ENCODE measurements at places on chromosomes 12 and 14.

GRCh38 chr14:73198253-73198652, 39.1 kb upstream of the PAPLN start:
- no peak for DNase-seq

DNA sequence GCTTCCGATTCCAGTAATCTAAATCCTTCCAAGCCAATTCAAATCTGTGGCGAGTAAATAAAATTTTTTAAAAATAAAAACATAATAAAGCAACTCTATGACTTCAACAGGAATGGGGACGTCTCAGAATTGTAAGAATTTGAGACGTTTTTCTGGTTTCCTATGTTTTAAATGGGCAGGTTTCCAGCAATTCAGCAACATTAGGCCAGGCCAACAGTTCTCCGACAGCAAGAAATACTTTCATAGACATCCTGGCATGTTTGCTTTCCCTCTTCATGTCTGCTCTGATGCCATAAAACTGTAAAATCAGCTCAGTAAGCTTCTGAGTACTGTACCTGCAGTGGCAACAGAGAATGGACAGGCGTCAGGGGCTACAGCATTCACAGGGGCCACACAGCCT, 35.8 kb upstream of the DICER1 start:
- DNase-seq: no peak

DNA sequence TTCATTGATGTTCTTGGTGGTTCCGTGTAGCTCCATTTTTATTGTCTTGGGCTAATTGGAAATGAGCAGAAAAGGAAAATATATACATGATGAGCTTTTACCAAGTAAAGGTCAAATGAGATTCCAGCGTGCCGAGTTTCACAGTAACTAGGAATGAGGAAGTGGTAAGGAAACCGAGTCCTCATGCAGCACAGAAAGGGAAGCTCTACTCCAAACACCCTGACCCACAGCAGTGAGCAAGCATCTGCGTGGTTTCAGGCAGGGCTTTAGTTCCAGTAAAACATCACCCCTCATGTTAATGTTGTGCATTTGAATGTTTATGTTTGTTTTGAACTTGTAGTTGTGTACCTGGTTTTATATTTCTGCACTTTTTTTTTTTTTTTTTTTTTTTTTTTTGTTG, 208.0 kb downstream of the SLC41A2 start:
- DNase-seq: no peak

DNA sequence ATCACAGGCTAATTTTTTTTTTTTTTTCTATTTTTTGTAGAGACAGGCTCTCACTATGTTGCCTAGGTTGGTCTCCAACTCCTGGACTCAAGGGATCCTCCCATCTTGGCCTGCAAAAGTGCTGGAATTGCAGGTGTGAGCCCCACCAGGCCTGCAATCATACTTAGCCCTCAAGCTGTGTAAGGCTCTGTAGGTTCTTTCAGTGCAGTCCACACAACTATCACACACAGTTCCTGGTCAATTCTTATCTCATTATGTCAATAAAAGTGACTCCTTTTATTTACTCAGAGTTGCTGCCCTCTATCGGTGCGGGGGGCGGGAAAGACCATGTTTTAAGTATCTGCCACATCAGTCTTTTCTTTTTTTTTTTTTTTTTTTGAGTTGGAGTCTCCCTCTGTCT, 29.0 kb downstream of the SLC2A3 start:
- peak; percentile 48 for DNase-seq

DNA sequence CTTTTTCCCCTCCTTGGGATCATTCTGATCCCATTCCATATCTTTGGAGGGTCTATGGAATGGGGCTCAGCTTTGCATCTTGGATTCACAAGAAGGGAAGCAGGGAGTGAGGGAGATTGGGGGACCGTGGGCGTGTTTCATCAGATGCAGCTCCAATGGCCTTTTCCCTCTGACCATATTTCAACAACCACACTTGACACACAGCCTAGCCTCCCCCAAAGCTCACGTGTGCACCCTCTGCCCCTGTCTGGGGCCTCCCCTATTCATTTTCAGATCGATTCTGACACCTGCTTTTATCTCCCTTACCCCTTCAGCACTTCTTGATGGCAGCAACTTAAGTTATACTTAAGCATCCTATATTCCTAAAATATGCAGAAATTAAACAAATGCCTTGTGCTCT, 126.6 kb downstream of the CHST11 start:
- no peak for DNase-seq

DNA sequence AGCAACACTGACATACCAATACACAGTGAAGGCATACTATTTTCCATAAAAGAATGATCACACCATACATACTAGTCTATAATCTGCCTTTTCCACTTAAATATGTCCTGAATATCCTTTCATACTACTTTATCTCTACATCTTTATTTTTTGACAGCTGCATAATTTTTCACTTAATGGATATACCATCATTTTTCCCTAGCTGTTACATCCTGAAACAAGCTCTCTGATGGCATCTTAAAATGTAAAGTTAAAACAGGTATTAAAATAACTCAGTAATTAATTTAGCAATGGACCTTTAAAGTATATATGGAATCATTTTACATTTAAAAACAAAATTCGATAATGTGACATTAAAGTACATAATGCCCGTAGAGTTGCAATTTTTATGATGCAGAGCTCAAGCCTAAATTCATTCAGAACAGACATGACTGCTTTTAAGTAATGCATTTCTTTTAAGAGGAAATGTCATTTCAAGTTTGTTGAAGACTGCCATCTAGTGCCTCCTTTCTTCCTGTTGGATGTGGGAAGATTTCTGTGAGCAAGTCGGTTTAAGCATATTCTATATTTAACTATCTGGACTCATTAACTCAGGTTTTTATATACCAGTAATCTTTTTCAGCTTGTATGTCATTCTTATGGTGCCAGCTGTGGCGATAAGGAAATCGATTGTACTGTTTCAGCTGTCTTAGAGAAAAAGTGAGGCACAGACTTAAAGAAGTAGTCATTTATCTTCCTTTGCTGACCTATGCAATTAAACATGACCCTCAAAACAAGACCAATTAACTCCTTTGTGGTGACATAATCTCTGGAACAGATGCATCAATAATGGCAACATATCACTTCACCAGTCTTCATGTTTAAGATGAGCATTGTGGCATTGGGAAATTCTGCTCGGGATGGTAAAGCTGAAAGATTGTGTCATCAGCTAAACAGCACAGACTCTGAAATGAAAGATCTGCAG, 20.3 kb downstream of the PRICKLE1 start:
- DNase-seq: no peak

- DNase-seq: peak; percentile 38
Measured at GRCh38 chr14:69107407-69108003, 45.4 kb downstream of the DCAF5 start.

GRCh38 chr12:19960527-19960926, 407.8 kb upstream of the PDE3A start:
- no peak for DNase-seq

DNA sequence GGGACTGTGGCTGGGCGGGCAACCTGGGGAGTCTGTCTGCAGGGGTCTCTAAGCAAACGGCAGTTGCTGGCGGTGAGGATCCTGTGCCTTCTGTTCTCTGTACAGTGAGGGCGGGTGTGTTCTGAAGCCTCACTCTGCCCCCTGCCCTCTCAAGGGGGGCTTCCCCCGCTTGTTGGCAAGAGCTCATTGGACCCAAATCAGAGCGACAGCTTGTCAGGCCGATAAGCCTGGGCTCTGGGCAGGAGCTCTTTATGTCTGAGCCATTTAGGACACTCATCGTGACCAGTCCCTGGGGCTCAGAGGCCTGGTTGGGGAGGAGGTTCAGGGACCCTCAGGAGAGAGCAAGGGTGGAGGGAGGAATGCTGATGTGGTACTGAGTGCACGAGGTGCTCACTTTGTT, 136.0 kb downstream of the TSPAN9 start:
- peak; percentile 92 for DNase-seq

DNA sequence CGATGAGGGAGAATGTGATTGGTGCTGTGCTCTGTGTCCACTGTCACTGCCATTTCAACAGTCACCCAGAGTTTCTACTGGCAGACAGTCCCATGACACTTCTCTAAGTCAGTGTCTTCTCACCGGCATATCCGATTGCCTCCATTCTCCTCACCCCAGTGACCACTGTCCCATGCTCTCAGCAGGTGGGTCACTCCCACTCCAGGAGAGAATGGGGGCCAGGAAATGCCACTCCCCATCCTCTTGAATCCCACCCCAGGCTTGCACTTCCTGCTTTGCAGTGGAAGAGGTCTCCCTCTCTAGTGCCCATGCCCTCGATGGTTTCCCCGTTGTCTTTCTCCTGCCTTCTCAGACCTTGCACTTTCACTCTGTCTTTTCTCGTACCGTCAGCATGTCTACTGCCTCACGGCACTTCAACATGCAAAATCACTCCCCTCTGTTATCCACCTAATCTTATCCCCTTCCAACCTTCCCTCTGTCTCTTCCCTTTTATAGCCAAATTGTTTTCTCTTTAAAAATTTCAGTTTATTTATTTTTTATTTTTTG, 2.2 kb upstream of the EP400 start:
- DNase-seq: no peak

GRCh38 chr14:64158608-64159007, 135.6 kb downstream of the ESR2 start:
- DNase-seq: no peak

GRCh38 chr12:78418919-78419318, 445.7 kb upstream of the SYT1 start:
- no peak for DNase-seq

- no peak for DNase-seq
Measured at GRCh38 chr12:116559162-116559935, at the start of gene MAP1LC3B2. TSS of gene MAP1LC3B2 (plus strand) at chr12:116559381. CDS start at chr12:116575943, 16,562 bp downstream.

GRCh38 chr12:40515041-40515816, 177.0 kb upstream of the CNTN1 start:
- DNase-seq: peak; percentile 16

GRCh38 chr12:58028294-58028693, 86.9 kb downstream of the ATP23 start:
- no peak for DNase-seq

GRCh38 chr12:125519026-125519651, 453.9 kb downstream of the AACS start:
- no peak for DNase-seq

GRCh38 chr12:12685305-12685704, 10.7 kb downstream of the GPR19 start:
- DNase-seq: no peak

GRCh38 chr12:93273834-93274564, 103.7 kb upstream of the NUDT4 start:
- DNase-seq: no peak

GRCh38 chr14:59148334-59148900, 40.0 kb upstream of the DAAM1 start:
- no peak for DNase-seq

Data from WERI-Rb-1 (cell line).